Mesothelial cell of epicardium (in vitro differentiated cells): ENCODE measurements at places on chromosomes 12 and 14. TPM values are rescaled to one million over a fixed set of nuclear protein-coding genes. Genes with fewer than 3 reads are reported as not detected.
A peak's percentile ranks its signal among the peaks of the same experiment; 100 is the strongest.

DNA sequence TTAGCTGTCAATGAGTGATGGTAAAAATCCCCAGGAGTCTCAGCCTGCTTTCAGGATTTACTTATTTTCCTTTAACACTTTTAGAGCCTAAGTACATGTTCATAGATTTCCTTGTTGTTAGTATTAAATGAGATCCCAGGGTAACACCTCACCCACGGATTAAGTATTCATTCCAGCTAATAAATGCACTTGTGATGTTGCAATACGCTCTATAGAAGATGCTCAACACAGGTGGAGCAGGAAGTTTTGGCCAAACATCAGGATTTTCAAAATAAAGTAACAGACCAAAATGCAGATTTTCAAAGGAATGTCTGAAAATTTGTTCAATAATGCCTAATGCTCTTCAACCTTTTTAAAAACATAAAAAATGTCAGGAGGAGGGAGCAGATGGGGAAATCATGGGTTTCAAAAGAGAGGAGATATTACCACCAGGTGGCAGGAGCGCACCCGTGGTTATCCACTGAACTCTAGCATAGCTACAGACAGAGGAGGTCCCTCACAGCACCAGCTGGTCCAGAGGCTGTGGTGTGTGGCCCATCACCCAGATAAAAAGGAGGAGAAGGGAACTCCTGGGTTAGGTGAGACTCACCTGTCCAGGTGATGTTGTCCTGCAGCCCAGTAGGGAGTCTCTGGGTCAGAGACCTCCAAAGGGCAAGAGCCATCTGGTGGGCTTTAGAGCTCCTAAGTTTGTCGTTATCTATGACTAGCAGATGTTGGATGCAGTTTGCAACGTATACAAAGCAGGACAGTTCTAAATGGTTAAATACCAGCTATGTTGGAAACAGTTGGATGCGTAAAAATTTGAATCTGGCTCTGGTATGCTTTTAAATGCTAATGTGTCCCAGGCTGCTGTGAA lies 1158.4 kb upstream of the TMEM132C start:
- peak; percentile 62 for DNase-seq
- H3K27me3 ChIP-seq = peaks cover 5% of the 10 kb centered on the region
- no peak overlapping the region for H3K27ac ChIP-seq

DNA sequence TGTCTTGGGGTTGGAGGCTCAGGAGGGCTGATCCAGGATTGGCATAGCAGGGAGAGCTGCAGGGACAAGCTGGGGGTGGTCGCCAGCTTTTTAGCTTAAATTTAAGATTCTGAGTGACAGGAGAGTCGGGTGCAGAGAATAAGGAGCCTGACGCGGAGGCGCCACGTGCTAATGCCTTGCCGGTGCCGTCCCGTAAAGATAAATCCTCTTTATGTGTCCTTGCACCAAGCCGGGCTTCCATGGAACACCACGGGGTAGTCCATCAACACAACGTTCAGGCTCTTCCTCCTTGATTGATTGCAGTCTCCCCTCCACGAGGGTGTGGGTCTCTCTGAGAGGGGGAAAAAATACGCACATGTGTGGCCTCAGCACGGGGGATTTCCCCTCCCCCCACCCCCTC lies 3.9 kb downstream of the DLK1 start:
- H3K4me1 ChIP-seq = peaks cover 46% of the 10 kb centered on the region
- peaks cover 39% of the 10 kb centered on the region for H3K27me3 ChIP-seq
- no peak overlapping the region for H3K27ac ChIP-seq
- H3K36me3 ChIP-seq = peaks cover 3% of the 10 kb centered on the region
- no peak for DNase-seq
- H3K4me3 ChIP-seq = no peak overlapping the region

DNA sequence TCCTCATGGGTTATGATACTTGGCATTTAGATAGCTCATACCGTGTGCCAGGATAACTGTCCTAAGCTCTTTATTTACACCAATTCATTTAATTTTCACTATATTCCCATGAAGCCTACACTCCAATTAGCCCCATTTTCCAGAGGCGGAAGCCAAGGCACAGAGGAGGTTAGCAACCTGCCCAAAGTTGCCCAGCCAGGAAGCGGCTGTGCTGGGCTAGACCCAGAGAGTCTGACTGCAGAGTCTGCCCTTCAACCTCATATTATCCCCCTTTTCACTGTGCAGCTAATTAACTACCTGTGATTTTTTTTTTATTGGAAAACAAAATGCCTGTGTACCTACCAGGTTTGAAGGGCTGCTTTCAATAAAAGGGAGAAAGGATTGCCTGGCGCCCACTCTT lies 2.5 kb downstream of the RFLNA start:
- peak overlapping the region; percentile 86 for H3K4me3 ChIP-seq
- H3K27me3 ChIP-seq = no peaks in the 10 kb centered on the region
- no peak for DNase-seq
- peaks cover 16% of the 10 kb centered on the region for H3K36me3 ChIP-seq
- peaks cover 29% of the 10 kb centered on the region for H3K4me1 ChIP-seq

Gene PTGER2
- total RNA-seq = 6.6 to 7.2 TPM (median 7.1 TPM) in 3 replicates

Gene C12orf54
- total RNA-seq = 0.34 to 0.38 TPM in 2 of 3 replicates, not detected in the other

Gene GLIPR1L1
- total RNA-seq = not detected in 3 replicates

GRCh38 chr14:95597784-95598211 lies 62.9 kb downstream of the GLRX5 start:
- DNase-seq = peak; percentile 41
- H3K27ac ChIP-seq = no peak overlapping the region
- peaks cover 6% of the 10 kb centered on the region for H3K4me1 ChIP-seq
- H3K4me3 ChIP-seq = no peak overlapping the region
- no peaks in the 10 kb centered on the region for H3K36me3 ChIP-seq

GRCh38 chr14:68292441-68293215 lies 473.0 kb downstream of the RAD51B start:
- peaks cover 76% of the 10 kb centered on the region for H3K4me1 ChIP-seq
- no peaks in the 10 kb centered on the region for H3K27me3 ChIP-seq
- H3K36me3 ChIP-seq = no peaks in the 10 kb centered on the region
- no peak overlapping the region for H3K4me3 ChIP-seq
- DNase-seq = no peak

GRCh38 chr12:112375105-112375504 lies 7.1 kb downstream of the HECTD4 start:
- H3K4me3 ChIP-seq = no peak overlapping the region
- DNase-seq = no peak
- H3K36me3 ChIP-seq = peaks cover 10% of the 10 kb centered on the region
- H3K27me3 ChIP-seq = no peaks in the 10 kb centered on the region
- peaks cover 12% of the 10 kb centered on the region for H3K4me1 ChIP-seq

- peaks cover 4% of the 10 kb centered on the region for H3K4me1 ChIP-seq
- no peak overlapping the region for H3K4me3 ChIP-seq
- peaks cover 66% of the 10 kb centered on the region for H3K27me3 ChIP-seq
- H3K36me3 ChIP-seq = no peaks in the 10 kb centered on the region
- H3K27ac ChIP-seq = no peak overlapping the region
These were observed 127.4 kb upstream of the PRMT8 start for GRCh38 chr12:3363608-3364007.

Gene HECTD4
- total RNA-seq = 75.4 to 89.8 TPM (median 77.3 TPM) in 3 replicates

Gene TAC3
- 0.31 to 0.47 TPM in 2 of 3 replicates, not detected in the other for total RNA-seq

Gene GABARAPL1
- total RNA-seq = 100 to 105 TPM (median 104 TPM) in 3 replicates

DNA sequence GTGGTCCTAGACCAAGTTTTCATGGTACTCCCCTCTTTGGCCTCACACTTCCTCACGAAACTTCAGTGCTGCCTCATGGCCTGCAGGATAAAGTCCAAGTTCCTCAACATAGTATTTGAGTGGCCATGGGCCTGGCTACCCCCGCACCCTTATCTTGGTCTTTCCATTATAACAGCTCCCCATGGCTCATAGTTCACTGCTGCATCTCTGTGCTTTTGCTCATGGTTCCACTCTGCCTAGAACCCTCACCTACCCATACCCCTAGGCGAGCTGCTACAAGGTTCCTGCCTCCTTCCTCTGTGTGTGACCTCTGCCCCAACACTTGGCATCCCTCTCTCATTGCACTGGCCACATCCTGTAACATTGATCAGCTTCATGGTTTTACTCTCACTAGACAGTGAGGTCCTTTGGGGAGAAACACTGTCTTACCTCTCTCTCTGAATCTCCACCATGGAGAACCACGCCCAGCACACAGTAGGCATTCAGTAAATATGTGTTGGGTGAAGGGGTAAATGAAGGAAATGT lies 158.9 kb downstream of the GPR65 start:
- no peak overlapping the region for H3K4me3 ChIP-seq
- peaks cover 46% of the 10 kb centered on the region for H3K27me3 ChIP-seq
- no peak overlapping the region for H3K27ac ChIP-seq
- H3K4me1 ChIP-seq = no peaks in the 10 kb centered on the region
- no peaks in the 10 kb centered on the region for H3K36me3 ChIP-seq

GRCh38 chr12:51817027-51817953 lies 31.2 kb downstream of the FIGNL2 start:
- no peak for DNase-seq
- no peak overlapping the region for H3K4me3 ChIP-seq
- H3K4me1 ChIP-seq = peaks cover 28% of the 10 kb centered on the region
- H3K36me3 ChIP-seq = no peaks in the 10 kb centered on the region

- no peaks in the 10 kb centered on the region for H3K36me3 ChIP-seq
- H3K27ac ChIP-seq = no peak overlapping the region
- no peak for DNase-seq
- no peak overlapping the region for H3K4me3 ChIP-seq
- peaks cover 6% of the 10 kb centered on the region for H3K4me1 ChIP-seq
These were observed 46.5 kb upstream of the SAV1 start for GRCh38 chr14:50714450-50715073.

DNA sequence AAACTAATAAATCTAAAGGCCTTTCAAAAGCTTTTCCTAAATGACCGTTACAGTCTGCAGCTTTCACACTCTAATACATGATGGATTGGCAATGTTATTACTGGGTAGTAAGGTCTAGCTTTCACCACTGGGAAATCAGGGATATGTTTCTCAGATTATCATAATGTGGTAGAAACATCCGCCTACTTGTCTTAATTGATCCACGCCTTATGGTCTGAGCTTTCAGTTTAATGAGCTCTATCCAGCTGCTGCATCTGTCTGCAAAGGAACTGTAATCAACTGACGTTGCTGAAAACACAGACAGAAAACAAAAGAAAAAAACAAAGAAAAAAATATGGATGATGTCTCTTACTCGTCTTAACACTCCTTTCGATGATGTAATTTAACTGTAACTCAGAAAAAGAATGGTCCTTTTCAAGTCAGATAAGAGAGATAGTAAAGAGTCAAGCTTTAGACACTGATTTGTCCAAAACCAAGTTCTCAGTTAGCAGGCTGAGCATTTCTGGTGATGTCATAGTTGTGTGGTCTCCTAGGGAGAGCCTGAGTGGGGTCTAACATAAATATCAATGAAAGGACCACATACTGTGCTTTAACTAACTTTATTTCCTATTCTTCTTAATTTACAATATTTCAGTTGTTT lies 85.9 kb downstream of the C2CD5 start:
- peaks cover 6% of the 10 kb centered on the region for H3K4me1 ChIP-seq
- H3K27ac ChIP-seq = no peak overlapping the region
- no peaks in the 10 kb centered on the region for H3K36me3 ChIP-seq
- H3K27me3 ChIP-seq = no peaks in the 10 kb centered on the region

DNA sequence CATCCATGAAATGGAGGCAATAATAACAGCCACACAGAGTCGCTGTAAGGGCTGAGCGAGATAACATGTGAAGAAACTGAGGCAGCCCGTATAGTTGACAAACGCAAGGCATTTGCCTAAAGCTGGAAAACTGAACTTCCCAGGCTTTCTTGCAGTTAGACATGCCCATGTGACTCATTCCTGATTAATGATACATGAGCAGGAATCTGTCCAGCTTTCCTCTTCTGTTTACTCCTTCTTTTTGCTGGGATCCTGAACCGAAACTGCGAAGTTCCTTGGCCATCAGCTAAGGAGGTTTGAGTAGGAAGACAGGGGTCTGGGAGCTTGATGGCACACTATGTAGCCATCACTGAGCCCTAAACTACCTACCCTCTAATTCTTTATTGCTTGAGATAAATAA lies 52.2 kb downstream of the ST8SIA1 start:
- no peak overlapping the region for H3K27ac ChIP-seq
- H3K4me1 ChIP-seq = peaks cover 11% of the 10 kb centered on the region
- H3K27me3 ChIP-seq = no peaks in the 10 kb centered on the region
- no peak for DNase-seq

Gene TOMM20L
- total RNA-seq = 0.47 TPM in 1 of 3 replicates, not detected in the others

DNA sequence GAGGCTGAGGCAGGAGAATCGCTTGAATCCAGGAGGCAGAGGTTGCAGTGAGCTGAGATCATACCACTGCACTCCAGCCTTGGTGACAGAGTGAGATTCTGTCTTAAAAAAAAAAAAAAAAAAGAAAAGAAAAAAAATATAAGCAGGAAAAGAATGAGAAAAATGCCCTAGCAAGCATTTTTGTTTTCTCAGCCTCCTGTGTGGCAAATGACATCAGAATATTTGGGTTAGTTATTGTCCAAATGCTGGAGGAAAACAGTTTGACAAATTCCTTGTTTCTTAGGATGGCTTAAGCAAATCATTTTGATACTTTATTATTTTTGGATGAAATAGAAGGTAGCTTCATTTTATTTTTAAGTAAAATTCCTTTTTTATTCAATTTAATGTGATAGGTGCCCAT lies 7.5 kb upstream of the PTPRR start:
- no peak overlapping the region for H3K4me3 ChIP-seq
- H3K27me3 ChIP-seq = peaks cover 7% of the 10 kb centered on the region
- H3K27ac ChIP-seq = no peak overlapping the region
- H3K36me3 ChIP-seq = no peaks in the 10 kb centered on the region
- no peaks in the 10 kb centered on the region for H3K4me1 ChIP-seq

Gene THTPA
- 13.9 to 17.7 TPM (median 15.2 TPM) in 3 replicates for total RNA-seq

DNA sequence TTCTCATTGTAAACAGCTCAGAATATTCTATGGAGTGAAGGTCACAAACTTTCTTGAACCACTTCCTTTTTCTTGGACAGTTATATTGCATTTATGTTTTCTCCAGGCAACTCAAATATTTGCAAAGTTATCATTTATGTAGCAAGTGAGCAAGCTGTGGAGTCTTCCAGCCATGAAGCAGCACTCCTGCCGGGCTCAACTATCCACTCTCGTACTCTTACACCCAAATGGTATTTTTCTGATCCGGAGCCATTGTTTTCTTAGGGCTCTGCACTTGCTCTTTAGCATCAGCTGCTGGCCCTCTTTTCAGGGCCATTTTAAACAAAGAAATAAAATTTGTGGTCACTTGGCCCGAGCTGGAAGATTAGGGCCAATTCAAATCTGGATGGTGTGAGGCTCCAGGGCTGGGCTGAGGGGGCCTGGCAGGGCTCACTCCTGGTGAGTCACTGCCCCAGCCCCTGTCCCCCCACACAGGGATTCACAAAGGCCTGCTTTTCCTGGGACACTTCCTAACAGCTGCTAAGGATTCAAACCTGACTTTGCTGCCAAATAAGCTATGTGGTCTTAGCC lies 19.7 kb downstream of the SYNE3 start:
- no peak overlapping the region for H3K4me3 ChIP-seq
- no peaks in the 10 kb centered on the region for H3K36me3 ChIP-seq
- peak overlapping the region; percentile 31 for H3K27ac ChIP-seq
- no peak for DNase-seq
- H3K27me3 ChIP-seq = peaks cover 24% of the 10 kb centered on the region

DNA sequence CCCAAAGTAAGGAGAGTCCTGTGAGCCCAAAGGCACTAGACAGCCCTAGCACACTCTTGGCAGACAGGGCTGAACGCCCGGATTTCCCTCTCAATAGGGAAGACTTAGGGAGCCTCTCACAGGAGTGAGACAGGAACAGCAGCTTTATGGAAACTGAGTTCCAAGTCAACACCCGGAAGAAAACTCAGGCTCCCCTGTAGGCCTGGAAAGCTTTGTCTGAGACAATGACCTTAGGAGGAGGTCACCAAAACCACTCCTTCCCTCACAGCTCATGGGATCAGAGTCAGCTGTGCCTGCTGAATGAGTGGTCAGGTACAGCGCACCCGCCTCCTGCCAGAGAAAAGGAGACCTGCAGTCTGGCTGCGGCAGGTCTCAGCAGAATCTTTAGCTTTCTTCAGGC lies 229.5 kb downstream of the CACNA1C start:
- peaks cover 4% of the 10 kb centered on the region for H3K36me3 ChIP-seq
- no peak overlapping the region for H3K4me3 ChIP-seq
- H3K4me1 ChIP-seq = peaks cover 38% of the 10 kb centered on the region

Gene CLEC4D
- total RNA-seq = 0.13 TPM in 1 of 3 replicates, not detected in the others
